M059J (cell line): ENCODE measurements at places on chromosomes 4 and X.

GRCh38 chr4:177190995-177191580 is 118.6 kb upstream of the NEIL3 start:
- DNase-seq = peak; percentile 27

DNA sequence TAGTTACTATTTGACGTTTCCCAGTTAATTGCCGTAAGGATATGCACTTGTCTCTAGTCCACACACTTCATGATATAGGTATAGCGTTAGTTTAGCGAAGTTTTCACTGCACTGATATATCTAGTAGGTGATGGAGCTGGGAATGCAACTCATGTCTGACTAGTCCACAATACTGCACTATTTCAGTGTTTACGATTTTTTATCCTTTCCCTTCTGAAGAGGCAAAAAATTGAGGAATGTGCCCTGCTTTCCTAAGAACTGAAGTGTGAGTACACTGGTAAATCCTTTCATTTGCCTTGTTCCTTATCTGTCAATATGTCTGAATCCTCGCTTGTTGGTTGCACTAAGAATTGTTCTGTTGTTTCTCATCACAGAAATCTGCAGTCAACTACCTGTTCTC is 1.0 kb downstream of the RPL36A start:
- no peak for DNase-seq

- peak; percentile 24 for DNase-seq
Observed at GRCh38 chrX:40131654-40132337, 34.0 kb upstream of the BCOR start.

DNA sequence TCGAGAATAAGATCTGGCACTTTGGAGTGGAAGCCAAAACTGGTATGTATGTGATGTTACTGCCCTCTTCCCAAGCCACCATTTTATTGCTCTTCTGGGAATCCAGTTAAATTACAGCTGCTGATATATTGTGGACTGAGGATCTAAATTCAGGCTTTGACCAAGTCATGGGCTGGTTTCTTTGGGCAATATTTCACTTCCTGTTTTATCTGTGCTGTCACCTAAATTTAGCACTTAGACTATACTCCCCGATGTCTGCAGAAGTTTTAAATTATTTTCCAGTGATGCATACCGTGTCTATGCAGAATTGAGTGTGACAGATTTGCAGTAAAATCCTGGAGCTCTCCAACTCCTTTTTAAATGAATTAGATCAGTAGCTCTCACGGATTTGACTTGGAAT is 100.0 kb downstream of the TEX13A start:
- DNase-seq = no peak

DNA sequence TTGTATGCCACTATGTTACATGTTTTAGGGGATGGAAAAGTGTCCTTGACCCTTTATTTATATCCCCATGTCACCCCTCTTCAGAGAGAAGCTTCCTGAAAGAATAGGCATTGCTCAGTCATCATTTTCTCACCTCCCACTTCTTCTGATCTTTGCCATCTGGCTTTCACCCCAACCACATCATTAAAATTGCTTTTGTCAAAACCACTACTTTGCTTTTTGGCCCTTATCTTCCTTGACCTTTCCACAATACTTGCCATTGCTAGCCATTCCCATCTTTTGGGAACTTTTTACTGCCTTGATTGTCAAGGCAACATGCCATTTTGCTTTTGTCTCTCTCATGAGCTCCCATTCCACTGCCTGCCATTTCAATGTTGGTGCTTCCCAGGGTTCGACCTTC is 14.9 kb upstream of the FAM9B start:
- peak; percentile 66 for DNase-seq

- no peak for DNase-seq
Observed at GRCh38 chr4:159476886-159477285, 374.0 kb downstream of the RAPGEF2 start.

- no peak for DNase-seq
Observed at GRCh38 chrX:17563076-17563475, 174.2 kb upstream of the SCML1 start.

DNA sequence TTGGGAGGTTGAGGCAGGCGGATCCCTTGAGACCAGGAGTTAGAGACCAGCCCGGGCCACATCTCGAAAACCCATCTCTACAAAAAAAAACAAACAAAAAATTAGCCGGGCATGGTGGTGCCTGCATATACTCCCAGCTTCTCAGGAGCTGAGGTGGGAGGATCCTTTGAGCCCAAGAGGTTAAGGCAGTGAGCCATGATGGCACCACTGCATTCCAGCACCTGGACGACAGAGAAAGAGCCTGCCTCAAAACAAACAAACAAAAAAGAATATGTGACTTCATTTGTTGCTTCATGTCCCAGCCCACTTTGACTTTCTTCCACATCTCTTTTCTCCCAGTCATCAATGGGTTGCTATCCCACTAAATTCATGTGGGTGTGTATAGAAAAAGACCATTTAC is 79.7 kb downstream of the BCOR start:
- peak; percentile 40 for DNase-seq

DNA sequence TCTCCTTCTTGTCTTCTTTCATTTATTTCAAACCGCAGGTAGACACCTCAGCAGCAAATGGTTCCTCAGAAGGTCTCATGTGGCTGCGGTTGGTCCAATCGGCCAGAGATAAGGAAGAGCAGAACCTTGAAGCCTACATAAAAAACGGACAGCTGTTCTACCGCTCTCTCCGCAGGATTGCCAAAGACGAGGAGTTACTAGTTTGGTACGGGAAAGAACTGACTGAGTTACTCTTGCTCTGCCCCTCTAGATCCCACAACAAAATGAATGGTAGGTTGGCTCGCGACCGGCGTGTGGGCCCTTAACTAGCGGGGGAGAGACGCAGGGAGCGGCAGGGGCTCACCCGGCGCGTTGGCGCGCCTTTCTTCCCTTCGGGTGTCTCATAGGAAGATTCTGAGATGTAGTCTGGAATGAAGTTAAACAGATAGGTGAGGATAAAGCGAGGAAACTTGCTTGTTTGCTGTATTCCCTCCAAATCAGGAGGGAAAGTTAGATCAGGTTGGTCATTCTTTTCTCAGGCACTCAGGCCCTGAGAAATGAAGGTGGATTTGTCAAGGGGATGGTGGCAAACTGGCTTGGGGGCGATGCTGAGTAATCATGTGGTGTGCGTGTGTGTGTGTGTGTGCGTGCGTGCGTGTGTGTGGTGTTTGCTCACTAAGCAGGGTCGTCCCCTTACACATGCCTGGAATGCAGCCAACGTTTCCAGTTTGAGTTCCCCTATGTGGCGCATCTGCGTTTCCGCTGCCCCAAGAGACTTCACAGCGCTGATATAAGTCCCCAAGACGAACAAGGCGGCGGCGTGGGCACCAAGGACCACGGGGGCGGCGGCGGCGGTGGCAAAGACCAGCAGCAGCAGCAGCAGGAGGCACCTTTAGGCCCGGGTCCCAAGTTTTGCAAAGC is 4.2 kb downstream of the PRDM8 start:
- DNase-seq = no peak

GRCh38 chr4:184807797-184808712 is 17.7 kb downstream of the ACSL1 start:
- DNase-seq = peak; percentile 83

- peak; percentile 99 for DNase-seq
Observed at GRCh38 chrX:153900831-153901752, 3.4 kb upstream of the AVPR2 start.

- DNase-seq = peak; percentile 24
Observed at GRCh38 chrX:41293269-41293668, 40.7 kb upstream of the DDX3X start.

- DNase-seq = no peak
Observed at GRCh38 chr4:93810340-93810992, 18.1 kb upstream of the ATOH1 start.

DNA sequence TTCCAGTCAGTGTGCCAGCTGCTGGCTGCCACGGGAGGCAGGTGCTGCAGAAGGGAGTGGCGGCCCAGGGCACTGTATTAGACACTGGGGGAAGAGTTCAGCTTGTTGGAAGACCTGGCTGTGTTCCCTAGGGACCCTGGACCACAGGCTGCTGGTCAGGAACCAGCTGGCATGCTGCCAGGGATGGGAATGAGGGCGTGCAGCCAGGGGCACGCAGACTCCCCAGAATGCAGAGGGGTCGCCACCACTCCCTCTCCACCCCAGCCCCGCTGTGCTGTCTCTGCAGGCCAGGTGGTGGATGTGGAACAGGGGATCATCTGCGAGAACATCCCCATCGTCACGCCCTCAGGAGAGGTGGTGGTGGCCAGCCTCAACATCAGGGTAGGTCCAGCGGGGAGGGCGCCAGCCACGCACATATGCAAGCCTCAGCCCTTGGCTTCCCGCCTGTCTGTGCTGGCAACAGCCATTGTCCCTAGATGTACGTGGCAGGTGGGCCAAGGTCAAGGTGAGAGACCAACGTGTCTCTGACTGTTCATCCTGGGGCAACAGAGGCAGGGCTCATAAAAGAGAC is 12.3 kb downstream of the ABCD1 start:
- no peak for DNase-seq

GRCh38 chrX:19188566-19188965 is 66.3 kb upstream of the ADGRG2 start:
- DNase-seq = no peak

GRCh38 chr4:16524911-16525554 is 298.8 kb upstream of the TAPT1 start:
- DNase-seq = no peak

GRCh38 chr4:109436504-109436903 is 2.9 kb downstream of the SEC24B start:
- DNase-seq = no peak

GRCh38 chr4:5098176-5098575 is 46.9 kb downstream of the STK32B start:
- DNase-seq = peak; percentile 77

DNA sequence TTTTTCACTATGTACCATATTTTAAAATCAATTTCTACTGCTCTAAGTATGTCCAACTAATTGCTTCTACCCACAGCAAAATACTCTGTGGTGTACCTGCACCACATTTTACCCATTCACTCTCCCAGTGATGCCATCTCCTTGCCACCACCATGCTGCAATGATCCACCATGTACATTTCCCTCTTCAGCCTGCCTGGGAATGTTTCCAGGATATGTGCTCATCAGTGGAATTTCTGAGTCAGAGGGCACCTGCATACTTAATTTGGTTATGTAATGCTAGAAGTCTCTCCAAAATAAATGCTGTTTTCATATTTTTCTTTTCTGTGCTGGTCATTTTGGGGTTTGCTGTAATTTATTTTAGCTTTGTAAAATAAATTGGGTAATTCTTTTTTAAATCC is 33.2 kb upstream of the OCIAD2 start:
- DNase-seq = peak; percentile 94
